RKO (cell line): ENCODE measurements at places on chromosomes 7 and 10.

DNA sequence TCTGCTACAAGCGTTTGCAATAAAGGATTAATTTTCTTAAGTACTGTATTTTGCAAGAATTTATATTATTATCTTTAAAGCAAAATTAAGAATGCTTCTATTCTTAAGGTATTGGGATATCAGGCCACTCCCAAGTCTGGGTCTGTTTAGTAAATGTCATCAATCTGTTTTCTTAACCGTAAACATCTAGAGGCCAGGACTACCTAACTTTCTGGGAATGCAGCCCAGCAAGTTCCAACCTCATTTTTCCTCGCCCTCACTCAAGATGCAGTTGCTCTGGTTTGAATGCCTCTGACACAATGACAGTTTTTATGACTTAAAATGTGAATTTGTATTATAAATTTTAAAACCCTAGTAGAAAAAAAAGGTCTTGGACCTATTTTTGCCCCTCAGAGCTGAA, 143.5 kb downstream of the INHBA start:
- no peak for DNase-seq

- no peak for DNase-seq
Observed at GRCh38 chr10:27153329-27153728, 855 bp downstream of the YME1L1 start.

DNA sequence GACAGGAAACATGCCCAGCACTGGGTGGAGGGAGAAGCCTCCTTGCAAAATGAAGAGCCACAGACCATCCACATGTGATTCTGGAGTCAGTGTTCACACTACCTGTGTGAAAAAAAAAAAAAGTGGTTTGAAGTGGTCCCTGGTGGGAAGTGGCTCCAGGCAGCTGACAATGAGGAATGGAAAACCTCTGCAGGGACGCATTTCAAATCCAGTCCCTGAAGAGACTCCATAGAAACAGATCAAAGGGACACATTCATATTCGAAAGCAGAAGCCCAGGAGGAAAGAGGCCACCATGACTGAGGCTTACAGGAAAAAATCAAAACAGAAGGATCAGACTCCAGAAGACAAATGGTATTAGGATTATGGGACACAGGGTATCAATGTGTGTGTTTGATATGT, 11.5 kb upstream of the TCERG1L start:
- DNase-seq, result no peak

- DNase-seq, result no peak
Observed at GRCh38 chr7:157621131-157621681, 284.4 kb downstream of the DNAJB6 start.

GRCh38 chr7:145151676-145152075, 315.8 kb upstream of the TPK1 start:
- no peak for DNase-seq

DNA sequence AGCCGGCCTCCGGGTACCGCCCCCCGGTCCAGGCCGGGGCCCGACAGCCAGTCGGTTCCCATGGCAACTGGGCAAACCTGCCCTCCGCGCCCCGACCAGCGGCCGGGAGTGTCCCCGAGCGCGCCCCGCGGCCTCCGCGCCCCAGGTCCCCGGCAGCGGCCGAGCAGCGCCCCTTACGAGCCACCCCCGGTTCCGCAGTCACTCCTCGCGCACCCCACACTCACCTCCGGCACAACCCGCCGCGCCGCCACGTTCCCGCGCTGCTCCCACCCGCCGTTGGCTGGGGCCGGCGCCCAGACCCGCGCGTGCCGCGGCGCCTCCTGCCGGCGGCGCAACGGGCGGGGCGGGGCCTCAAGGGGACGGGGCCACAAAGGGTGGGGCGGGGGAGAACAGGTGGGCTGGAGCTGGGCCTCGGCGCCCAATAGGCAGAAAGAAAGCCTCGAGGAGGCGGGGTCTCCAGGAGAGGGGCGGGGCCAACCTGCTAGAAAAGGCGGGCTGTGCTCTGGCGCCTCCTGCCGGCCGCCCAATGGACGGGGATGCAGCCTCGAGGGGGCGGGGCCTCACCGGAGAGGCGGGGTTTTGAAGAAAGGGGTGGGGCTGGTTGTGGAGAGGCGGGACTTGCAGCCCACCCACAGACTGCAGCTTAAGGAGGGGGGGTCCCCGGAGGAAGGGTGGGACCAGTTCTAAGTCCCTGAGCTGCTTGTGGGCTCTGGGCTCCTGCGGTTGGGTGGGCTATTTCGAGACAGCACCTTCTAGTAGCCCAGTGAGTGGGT, at the start of gene RADIL:
RADIL (minus strand) TSS at position 345 of the 773 bp plus-strand sequence. CDS start 5,577 bp downstream, outside the sequence.
- no peak for DNase-seq

GRCh38 chr10:124602646-124603365, 141.2 kb downstream of the LHPP start:
- DNase-seq, result no peak
